Urinary bladder (tissue), 4 donors: ENCODE measurements at places on chromosomes 1 and 21. TPM values are rescaled to one million over a fixed set of nuclear protein-coding genes. Genes with fewer than 3 reads are reported as not detected.

- no peak for DNase-seq
Observed at GRCh38 chr1:56409112-56409691, 170.2 kb downstream of the PLPP3 start.

- DNase-seq: no peak
Observed at GRCh38 chr1:31796707-31797106, 19.1 kb downstream of the SPOCD1 start.

Gene IQGAP3
- 11.8 TPM for total RNA-seq

DNA sequence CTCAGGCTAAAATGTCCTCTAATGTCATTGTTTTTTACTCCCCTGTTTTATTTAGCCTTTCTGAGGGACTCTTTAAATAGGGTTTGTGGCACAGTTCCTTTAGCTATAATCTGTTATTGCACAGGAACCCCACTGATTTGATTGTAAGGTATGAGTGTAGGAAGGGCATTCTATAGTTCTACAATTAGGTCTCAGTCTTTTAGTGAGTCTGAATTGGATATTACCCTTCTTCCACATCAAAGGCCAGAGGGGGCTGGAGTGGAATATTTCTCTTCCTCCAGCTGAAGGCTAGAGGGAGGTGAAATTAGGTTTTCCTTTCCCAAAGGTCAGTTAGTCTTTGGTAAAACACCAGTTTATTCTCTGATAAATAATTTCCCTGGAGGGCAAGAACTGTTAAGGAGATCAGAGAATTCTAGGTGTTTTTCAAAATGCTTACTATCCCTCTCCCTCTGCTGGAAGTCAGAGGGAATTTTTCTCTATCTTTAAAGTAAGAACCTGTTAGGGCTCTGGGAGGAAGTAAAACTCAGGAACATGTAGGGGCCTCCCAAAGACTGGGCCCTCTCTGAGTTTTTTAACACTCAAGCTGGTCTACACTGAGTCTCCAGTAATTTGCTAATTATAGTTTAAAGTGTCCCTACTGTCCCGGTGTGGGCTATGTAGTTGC lies 176.3 kb upstream of the ZNHIT6 start:
- no peak for DNase-seq

DNA sequence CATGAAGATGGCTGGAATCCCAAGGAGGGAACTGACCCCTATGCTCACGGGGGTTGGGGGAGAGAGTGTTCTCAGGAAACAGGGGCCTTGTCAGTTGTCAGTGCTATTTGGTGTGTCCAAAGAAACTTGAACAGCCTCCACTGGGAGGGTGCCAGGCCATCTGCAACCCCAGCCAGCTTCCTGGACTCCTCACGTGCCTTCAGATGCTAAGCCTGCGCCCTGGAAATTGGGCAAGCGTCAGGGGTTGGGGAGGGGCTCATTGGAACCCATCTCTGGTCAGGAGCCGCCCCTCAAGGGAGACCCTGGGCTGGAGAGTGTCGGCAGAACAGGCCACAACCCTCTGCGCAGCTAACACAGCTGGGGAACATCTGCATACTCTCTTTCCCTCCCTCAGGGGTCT lies 13.1 kb upstream of the LHX4 start:
- no peak for DNase-seq

Gene TNFSF18
- total RNA-seq: 0.53 TPM

DNA sequence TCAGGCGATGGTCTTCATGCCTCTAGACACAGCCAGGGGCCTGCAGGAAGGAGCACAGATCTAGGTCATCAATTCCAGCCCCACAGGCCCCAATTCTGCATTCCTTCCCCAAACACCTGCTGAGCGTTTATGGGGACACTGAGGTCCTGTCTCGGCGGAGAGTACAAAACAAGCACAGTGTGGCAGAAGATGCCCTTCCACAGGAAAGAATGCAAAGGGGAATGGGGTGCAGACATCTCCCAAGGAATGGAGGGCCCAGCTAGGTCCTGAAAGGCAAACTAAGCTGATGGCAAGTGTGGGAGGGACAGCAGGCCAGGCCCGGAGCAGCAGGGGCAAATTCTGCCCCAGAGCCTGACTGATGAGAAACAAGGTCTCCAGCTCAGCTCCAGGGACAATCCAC lies 3.5 kb upstream of the S100A8 start:
- no peak for DNase-seq

- DNase-seq: no peak
Observed at GRCh38 chr1:185974367-185975170, 240.4 kb downstream of the HMCN1 start.

GRCh38 chr1:172180501-172181285 lies 239.8 kb upstream of the C1orf105 start:
- no peak for DNase-seq

DNA sequence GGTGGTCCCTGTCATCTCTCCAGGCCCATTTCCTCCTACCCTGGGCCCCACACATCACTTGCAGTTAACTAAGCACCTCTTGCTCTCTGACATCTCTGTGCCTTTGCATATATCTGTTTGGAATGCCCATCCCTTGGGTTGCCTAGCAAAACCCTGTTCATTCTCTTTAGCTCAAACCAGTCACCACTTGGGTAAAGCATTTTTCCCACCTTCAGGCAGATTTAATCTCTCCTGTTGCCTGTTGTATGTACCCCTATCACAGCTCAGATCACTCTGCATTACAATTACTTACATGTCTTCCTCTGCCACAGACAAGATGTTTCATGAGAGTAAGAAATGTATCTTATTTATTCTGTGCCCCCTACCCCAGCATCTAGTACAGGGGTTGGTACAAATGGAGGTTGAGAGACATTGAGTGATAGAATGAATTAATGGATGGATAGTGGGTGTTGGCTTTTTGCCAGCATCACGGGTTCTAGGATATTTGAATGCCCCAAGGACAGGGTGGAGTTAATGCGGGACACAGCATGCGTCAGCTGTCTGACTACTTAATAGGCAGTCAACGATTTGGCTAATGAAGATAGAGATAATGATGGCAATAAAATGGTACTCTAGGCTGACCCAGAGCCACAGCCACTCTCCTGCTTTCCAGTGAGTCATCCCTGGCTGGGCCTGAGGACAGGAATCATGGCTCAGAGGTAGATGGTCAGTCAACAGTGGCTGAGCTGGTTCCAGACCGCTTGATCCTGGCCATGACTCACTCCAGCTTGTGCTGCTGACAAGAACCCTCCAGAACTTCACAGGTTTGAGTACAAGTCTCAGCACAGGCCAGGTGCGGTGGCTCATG lies 6.5 kb downstream of the NR0B2 start:
- DNase-seq: no peak
